ENCODE measurements at places on chromosomes 4 and X.

GRCh38 chr4:61445374-61446063, 245.4 kb downstream of the ADGRL3 start:
- DNase-seq: no peak

DNA sequence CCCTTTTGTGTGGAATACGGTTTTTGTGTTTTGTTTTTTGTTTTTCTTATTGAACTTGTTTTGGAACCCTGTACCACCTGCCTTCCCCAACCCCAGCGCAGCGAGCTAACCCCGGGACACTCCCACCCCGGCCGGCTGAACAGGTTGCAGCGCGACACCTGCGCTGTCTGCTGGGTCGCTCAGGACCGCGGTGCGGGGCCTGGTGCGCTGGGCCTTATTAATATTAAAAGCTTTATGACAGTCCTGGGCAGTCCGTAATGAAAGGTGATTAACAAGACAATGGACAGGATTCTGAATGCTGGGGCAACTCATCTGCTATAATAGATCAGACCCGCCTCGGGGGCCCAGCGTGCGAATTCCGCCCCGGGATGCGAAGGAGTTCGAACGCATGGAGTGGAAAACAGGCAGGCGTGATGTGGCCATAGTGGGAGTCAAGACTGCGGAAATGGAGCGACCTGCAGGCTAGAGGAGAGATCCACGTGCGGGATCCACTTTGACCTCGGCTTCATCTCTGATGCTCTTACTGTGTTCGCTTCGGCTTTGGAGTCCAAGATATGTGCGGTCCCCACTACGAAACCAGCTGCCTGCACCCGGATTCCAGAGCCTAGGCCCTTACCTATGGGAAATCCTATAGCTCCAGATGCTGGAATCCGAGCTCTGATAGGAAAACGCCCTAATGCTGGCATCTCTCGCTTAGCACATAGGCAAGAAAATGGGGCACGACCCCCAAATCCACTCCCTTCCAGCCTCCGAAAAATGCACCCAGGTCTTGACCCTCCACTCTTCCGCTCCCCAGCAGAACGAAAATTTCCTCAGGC, 69.0 kb upstream of the TMEM33 start:
- no peak for DNase-seq

- no peak for DNase-seq
Measured at GRCh38 chr4:100248476-100248875, 58.2 kb upstream of the DDIT4L start.

DNA sequence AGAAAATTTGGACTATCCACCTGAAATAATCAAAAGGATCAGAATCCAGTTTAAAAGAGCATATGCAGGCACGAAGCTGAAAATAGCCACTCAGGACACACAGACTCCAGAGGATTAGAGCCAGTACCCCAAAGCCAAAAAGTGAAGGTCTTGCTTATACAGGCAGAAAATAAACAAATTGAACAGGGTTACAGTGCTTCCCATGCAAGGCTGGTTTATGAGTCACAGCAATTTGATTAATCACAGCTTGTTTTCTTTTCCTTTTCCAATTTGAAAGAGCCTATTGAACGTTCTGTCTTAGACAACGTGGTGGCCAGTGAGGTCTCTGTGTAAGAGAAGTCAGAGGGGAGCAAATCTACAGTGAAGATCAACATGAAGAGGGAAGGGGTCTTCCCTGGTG, 10.2 kb downstream of the HGFAC start:
- DNase-seq: no peak

GRCh38 chr4:76830964-76831703, 66.8 kb downstream of the SOWAHB start:
- peak; percentile 49 for DNase-seq

DNA sequence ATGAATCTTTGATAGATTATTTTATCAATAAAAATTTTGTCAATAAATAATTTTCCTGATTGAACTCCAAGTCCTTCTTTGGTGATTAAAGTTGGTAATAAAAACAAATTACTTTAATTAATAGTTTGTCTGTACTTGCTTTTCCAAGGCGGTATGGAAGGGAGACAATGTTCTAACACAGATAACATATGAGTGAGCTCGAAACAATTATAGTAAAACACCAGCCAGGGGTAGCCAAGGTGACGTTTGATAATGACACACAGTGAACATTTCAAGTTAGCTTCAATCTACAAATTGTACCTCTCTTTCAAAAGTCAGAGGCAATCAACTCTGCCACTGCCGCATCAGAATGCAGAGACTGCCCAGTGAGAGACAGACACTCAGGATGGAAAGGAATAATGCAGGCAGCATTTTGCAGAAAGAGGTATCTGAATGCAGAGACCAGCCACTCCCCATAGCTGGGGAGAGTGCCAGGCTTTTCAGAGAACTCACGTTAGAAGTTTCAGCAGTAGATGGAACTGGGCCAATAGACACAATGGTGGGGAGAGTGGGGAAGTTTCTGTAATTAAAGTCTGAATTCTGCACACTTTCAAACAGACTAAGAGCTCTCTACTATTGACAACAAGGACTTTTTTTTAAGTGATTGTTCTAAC, 18.1 kb upstream of the ATOH1 start:
- no peak for DNase-seq

DNA sequence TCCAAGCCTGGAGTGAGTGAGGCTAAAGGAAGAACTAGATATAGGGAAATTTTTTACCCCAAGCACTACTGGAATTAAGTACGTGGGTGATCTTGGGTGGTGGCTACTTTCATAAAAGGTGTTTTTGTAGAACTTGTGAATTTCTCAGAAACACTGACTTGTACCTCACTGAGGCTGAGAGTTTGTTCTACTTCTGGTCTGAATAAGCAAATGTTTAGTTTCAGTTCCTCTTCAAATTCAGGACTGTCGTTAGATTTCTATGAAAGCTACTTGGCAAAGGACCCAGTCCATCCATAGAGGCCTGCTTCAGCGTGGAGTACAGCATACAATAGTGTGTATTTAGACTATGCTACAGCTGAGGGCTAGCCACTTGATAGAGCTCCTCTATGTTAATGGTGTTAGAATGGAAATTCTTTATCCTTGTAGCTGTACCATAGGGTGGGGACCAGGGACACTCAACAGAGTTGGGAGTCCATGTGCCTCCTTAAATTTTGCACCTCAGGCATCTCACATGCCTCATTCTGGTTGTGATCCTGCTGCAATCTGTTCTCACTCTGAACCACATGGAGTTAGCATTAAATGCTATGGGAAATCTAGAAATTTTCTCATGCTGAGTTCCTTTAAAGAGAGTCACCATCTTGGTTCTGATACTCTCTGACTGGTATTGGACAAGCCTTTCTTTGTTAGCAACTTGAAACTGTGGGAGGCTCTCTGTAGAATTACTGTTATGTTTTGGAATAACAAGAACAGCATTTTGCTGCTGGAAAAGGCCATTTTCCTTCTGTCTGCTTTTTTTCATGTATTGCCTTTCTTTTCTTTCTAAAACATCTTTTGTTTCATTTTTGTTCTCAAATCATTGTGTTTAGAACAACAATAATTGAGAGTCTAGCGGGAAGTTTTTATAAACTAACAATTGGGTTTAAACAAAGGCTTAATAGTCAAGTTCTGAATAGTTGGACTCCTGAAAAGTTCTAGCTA, 86.8 kb downstream of the PDGFRA start:
- DNase-seq: no peak

- no peak for DNase-seq
Measured at GRCh38 chr4:20421603-20421985, 169.9 kb downstream of the SLIT2 start.

DNA sequence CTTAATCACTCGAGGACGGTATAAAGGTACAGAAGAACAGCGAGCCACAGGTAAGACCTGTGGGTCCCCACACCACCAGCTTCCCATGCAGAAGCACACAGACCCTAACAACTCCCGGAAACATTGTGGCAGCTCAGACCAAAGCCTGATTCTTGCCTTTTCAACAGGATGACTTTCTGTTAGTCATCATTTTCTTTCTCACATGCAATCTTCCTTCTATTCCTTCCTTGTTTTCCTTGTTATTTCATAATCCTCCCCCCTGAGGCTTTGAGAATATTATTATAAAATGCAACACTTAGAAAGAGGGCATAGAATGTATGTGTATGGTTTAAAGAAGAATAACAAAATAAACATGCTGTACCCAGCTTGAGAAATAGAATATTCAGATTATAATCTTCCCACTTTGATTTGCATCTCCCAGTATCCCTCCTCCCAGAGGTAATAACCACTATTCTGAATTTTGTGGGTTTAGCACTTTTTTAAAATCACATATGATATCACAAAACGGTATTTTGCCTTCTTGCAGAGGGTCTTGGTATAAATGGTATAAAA, 100.9 kb downstream of the FHDC1 start:
- DNase-seq: no peak
